ENCODE measurements at places on chromosomes 2 and 18.

GRCh38 chr2:149094217-149095015, 55.9 kb downstream of the LYPD6B start:
- peak; percentile 14 for DNase-seq

DNA sequence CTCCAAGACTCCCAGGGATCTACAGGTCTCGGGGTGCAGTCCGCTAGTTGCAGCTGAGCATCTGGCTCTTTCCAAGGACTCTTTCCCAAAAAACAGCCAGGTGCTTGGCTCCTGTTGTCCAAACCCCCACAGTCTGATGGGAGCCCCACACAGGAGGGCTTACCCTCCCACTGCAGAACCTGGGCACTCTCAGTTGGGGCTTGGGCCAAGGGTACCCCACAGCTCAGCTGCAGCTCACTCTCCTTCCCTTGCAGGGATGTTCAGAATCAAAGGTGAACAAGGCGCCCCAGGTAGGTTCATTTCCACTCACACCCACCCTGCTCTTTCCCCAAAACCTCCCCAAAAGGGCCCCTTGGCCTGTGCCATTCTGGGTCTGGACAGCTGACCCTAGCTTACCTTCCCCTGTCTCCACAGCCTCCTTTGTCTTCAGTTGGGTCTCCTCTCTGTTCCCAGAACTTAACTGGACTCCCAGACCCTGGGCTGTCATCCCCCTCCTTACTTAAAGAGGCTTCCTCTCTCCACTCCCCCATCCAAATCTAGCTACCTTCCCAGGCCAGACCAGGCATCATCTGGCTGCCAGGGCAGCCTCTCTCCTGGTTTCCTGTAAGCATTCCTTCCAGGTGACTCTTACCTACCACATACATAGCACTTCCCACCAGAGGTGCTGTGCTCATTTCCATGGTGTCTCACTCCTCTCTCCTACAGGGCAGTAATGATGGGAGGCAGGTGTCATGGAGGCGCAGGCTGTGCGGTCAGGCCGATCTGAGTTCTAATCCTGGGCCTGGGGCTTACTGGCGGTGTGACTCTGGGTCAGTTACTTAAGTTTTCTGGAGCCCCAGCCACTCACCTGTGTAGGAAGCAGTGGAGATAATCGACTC, 29.5 kb downstream of the MARCO start:
- no peak for DNase-seq

GRCh38 chr2:102193074-102193473, 6.3 kb downstream of the IL1RL2 start:
- no peak for DNase-seq

DNA sequence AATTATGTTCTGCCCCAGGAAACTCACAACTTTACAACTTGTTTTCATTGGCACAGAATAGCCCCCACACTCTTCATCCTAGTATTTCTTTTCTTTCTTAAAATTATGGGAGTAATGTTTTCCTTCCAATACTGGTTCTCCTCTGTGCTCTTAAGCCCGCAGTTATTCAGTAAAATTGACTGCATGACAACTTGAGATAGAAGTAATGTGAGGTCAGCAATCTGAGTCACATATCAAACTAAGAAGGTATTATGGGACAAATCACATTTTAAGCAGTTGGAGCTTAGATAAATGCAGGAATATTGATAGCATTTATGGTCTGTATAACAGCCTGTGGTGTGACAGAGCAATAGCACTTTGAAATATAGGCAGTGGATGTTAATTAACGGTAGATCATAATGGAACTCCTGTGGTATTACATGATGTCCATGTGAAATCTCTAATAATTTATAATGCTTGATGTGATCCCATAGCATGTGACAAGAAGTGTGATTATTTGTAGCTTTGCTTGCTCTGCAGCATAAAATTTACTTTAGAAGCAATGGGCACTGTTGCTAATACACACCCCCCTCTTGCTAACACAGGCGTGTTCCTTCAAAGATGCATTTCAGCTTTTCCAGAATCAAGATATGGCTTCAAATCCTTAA, 351.4 kb upstream of the CDH20 start:
- no peak for DNase-seq

GRCh38 chr2:158459161-158460003, 2.6 kb downstream of the PKP4 start:
- no peak for DNase-seq

DNA sequence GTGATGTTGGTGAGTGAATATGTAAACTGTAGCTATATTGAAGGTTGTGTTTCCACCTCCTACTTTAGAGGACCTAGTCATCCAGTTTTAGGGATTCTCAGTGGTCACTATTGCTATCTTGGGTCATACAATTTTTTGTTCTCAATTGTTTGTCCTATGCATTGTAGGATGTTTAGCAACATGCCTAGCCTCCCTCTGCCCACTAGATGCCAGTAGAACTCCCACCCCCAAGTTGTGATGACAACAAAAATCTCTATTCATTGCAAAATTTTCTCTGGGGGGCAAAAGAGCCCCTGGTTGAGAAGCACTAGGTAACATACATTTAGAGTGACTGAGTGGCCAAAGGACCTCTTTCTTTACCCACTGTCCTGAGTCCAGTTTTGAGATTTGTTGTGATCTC, 87.3 kb downstream of the LRRTM4 start:
- DNase-seq: no peak

DNA sequence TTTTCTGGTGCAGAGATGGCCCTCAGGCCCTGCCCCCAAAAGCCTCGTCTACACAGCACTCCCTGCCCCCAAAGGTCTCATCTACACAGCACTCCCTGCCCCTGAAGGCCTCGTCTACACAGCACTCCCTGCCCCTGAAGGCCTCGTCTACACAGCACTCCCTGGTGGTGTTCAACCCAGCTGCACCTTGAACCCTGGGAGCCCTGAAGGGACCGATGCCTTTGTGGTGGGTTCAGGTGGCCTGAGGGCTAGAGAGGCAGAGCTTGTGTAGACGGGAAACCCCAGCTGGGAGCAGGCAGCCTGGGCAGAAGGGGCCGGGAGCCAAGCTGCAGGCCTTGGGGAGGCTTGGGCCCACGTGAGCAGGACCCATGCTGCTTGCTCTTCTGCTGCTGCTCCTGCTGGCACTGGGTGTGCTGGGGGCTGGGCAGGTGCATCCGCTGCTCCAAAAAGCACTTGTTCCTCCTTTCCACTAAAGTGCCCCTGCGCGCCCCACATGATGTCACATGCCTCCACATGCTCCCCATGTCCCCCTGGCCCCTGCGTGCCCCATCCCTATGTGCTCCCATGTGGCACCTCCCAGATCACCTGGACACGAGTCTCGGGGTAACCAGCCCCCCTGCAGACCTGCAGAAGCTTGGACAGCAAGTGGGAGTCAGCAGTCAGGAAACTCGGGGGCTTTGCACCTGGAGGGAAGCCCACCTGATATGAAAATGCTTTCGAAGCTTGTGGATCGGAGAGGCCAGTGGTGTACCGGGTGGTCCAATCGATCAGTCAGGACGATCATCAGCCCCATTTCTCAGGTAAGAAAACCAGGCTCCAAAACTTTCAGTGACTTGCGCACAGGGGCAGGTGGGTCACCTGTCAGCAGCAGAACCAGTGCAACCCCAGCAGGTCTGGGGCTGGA, 94.9 kb upstream of the CTDP1 start:
- DNase-seq: no peak

- DNase-seq: no peak
Observed at GRCh38 chr2:43454791-43455190, 141.0 kb downstream of the THADA start.

DNA sequence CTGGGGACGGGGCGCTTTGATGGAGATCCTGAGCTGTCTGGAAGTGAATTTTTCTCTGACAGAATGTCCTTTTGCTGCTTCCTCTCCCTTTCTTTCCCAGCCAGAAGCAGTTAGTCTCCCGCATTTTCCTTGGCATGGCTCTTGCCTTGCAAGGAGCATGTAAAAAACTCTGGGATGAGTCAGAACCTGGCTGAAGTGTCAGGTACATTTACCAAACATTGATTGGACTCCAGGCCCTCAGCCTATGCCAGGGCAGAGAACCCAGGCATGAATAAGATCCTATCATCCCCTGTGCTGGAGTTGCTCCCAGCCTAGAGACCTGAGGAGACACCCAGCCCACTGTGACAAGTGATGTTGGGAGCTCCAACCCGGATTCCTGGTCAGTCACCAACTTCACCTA, 21.6 kb downstream of the STON1 start:
- DNase-seq: no peak

- peak; percentile 52 for DNase-seq
Observed at GRCh38 chr2:191582355-191582754, 95.6 kb upstream of the NABP1 start.

GRCh38 chr2:58107803-58108710, 61.5 kb downstream of the VRK2 start:
- DNase-seq: peak; percentile 44

GRCh38 chr2:128564131-128564530, 245.5 kb upstream of the HS6ST1 start:
- DNase-seq: no peak

GRCh38 chr2:234096164-234096563, 45.7 kb downstream of the SPP2 start:
- DNase-seq: no peak

GRCh38 chr2:15657759-15658158, 66.1 kb downstream of the DDX1 start:
- no peak for DNase-seq

- DNase-seq: no peak
Observed at GRCh38 chr18:76697441-76697901, 124.9 kb upstream of the ZNF236 start.

GRCh38 chr2:109030870-109031475, 42.0 kb upstream of the EDAR start:
- no peak for DNase-seq

GRCh38 chr2:127434515-127434914, 16.3 kb downstream of the PROC start:
- DNase-seq: no peak

GRCh38 chr18:74942319-74942910, 266.5 kb downstream of the PTGR3 start:
- DNase-seq: no peak

DNA sequence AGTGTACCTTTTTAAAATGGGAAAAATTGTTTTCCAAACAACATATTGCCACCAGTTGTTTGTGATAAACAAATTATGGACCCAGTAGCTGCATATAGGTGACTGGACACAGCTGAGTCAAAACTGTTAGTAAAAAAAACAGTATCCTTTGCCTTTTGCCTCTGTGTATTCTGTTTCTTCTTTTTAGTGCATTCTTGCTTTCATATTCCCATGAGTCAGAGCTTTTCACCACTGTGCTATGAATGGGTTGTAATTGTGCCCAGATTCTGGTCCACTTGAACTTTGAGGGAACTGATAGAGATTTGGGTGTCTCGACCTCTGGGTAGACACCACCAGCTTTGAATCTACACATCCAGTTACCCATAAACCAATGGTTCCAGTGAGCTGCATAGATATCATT, 1441.9 kb upstream of the ZEB2 start:
- DNase-seq: no peak

DNA sequence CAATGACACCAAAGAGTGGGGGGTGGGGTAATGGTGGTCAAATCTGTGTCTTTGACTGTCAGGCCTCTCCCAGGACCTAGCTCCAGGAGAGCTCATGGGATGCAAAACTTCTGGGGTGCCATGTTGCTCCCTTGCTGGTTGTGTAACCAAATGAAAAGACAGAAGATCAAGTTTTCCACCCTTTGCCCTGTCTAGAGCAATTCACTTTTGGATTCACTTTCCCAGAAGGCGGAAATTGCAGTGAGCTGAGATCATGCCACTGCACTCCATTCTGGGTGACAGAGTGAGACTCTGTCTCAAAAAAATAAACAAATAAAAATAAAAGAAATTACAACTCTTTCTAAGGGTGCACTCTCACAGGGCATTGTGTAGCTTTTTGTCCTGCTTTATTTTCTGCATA, 34.9 kb upstream of the PLA2R1 start:
- no peak for DNase-seq

DNA sequence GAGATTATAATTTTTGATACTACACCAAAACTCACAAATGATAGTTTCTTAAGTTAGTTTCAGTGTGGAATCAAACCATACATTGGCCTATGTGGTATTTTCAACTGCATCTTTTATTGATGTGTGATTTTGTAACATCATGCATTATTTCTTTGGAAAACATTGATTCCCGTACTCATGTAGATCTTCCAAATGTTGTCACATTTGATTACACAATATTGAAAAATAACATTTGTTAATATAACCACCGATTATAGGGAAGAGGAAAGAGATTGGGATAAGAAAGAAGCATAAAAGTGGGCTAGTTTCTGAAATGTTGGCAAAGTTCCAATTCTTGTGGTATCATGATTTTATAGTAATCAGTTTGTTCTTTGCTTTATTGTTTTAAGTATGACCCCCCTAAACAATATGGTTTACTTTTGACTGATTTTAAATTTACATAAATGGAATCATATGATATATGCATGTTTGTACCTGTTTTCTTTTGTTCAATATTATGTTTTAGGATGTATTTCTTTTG, 117.2 kb upstream of the OTX1 start:
- no peak for DNase-seq

All from LoVo (cell line).